ENCODE measurements at places on chromosomes 4 and X. TPM values are rescaled to one million over a fixed set of nuclear protein-coding genes. Genes with fewer than 3 reads are reported as not detected.

SMARCAD1 gene
- total RNA-seq, result 14.4 TPM

CYTL1 gene
- total RNA-seq, result not detected

AGA gene
- total RNA-seq, result 77.4 TPM

PAGE2B gene
- total RNA-seq, result not detected

LRCH2 gene
- 6.1 TPM for total RNA-seq

MAB21L2 gene
- 0.58 TPM for total RNA-seq

YY2 gene
- 0.29 TPM for total RNA-seq

ADAM29 gene
- total RNA-seq, result not detected

NPY5R gene
- not detected for total RNA-seq

PCDH10 gene
- total RNA-seq, result 0.58 TPM

GIMD1 gene
- not detected for total RNA-seq

HPGDS gene
- not detected for total RNA-seq

USP27X gene
- total RNA-seq, result 1.9 TPM

TRIM60 gene
- total RNA-seq, result not detected

NKX6-1 gene
- not detected for total RNA-seq

GUCY1B1 gene
- total RNA-seq, result 3.7 TPM

RPL36A gene
- total RNA-seq, result 824 TPM

MAGED2 gene
- 268 TPM for total RNA-seq

SPON2 gene
- 454 TPM for total RNA-seq

MMRN1 gene
- total RNA-seq, result not detected

TEX11 gene
- not detected for total RNA-seq

PARM1 gene
- total RNA-seq, result 0.58 TPM

PAGE2 gene
- total RNA-seq, result not detected

MAGEA8 gene
- total RNA-seq, result not detected

CLNK gene
- not detected for total RNA-seq

CNGA1 gene
- total RNA-seq, result 1.2 TPM

NHSL2 gene
- total RNA-seq, result 2.8 TPM

F11 gene
- not detected for total RNA-seq

SULT1E1 gene
- total RNA-seq, result 3.7 TPM

ESX1 gene
- total RNA-seq, result 1.4 TPM

TLR2 gene
- total RNA-seq, result not detected

C1QTNF7 gene
- total RNA-seq, result 0.89 TPM

AKAP14 gene
- total RNA-seq, result not detected

GNRHR gene
- not detected for total RNA-seq

GPRASP1 gene
- 1.2 TPM for total RNA-seq

CCDC160 gene
- total RNA-seq, result not detected

FGF13 gene
- not detected for total RNA-seq

GCNA gene
- 0.58 TPM for total RNA-seq

DCAF12L1 gene
- total RNA-seq, result not detected

CLDN34 gene
- not detected for total RNA-seq

GUCY1A1 gene
- 0.35 TPM for total RNA-seq

VCX3B gene
- not detected for total RNA-seq

FRAS1 gene
- 1.2 TPM for total RNA-seq

SLITRK4 gene
- not detected for total RNA-seq

MAGEE2 gene
- total RNA-seq, result not detected

GATA1 gene
- not detected for total RNA-seq

SAGE1 gene
- total RNA-seq, result not detected

PPP2R2C gene
- not detected for total RNA-seq
